ENCODE measurements at places on chromosomes 4 and X.

DNA sequence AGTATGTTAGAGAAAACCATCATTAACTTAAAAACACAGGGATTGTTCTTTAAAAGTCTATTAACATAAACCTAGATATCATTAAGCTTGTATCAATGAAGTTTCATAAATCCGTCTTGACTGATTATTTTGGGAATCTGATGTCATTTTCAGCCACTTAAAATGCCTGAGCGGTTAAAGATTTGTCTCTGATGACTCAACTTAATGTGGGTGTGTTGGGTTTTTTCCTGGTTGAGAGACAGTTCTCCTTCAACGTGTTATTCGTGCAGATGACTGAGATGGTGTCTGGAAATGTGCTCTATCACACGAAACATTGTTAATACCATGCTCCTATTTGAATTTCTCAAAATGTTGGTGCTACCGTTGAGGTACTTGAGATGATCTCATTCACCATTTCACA lies 227.3 kb upstream of the TENM3 start:
- no peak for DNase-seq

GRCh38 chrX:154401045-154401799 lies 3.0 kb downstream of the RPL10 start:
- DNase-seq: no peak

DNA sequence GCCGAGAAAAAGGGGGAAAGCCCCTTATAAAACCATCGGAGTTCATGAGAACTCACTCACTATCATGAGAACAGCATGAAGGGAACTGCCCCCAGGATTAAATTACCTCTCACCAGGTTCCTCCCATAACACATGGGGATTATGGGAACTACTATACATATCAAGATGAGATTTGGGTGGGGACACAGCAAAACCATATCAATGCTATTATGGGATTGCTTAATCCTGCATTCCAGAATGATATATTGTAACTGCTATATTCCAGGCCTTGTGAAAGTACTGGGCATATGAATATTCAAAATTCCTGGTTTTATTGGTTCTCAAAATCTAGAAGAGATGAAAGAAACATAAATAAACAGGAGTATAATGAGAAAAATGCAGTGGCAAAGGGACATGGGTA lies 29.3 kb downstream of the NPY1R start:
- DNase-seq: no peak

DNA sequence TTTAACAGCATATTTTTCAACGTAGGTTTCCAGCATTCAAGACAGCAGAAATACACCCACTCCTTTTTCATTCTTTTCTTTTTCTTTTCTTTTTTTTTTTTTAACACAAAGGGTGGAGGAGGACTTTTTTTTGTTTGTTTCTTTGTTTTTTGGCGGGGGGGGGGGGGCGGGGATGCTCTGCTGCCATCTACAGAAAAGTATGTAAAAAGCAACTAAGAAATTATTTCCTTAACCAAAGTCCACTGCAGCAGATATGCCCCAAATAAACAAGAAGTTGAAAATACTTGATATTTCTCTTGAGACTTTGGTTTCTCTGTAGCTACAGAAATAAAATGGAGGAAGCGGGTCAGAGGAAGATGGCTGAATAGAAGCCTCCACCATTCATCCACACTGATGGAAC lies 63.2 kb upstream of the PBDC1 start:
- DNase-seq: no peak

GRCh38 chrX:69093960-69094871 lies 71.0 kb downstream of the PJA1 start:
- DNase-seq: peak; percentile 41

DNA sequence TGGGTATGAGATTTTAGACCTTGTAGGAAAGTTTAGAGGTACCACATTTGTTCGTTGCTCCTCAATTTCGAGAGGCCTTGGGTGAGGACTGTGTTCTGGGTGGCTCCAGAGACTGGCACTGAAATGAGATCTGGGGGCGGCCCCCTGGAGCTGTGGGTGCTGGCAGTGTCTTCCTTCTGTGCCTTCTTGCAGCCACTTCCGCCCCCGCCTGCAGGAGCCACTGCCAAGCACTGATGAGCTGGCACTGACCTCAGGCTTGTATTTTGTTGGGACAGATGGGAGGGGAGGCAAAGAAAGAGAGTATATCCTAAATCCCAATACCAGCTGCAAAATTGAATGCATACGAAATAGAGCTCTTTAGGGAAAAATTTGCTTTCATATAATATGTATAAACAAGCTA lies 64.5 kb upstream of the CLDN34 start:
- no peak for DNase-seq

DNA sequence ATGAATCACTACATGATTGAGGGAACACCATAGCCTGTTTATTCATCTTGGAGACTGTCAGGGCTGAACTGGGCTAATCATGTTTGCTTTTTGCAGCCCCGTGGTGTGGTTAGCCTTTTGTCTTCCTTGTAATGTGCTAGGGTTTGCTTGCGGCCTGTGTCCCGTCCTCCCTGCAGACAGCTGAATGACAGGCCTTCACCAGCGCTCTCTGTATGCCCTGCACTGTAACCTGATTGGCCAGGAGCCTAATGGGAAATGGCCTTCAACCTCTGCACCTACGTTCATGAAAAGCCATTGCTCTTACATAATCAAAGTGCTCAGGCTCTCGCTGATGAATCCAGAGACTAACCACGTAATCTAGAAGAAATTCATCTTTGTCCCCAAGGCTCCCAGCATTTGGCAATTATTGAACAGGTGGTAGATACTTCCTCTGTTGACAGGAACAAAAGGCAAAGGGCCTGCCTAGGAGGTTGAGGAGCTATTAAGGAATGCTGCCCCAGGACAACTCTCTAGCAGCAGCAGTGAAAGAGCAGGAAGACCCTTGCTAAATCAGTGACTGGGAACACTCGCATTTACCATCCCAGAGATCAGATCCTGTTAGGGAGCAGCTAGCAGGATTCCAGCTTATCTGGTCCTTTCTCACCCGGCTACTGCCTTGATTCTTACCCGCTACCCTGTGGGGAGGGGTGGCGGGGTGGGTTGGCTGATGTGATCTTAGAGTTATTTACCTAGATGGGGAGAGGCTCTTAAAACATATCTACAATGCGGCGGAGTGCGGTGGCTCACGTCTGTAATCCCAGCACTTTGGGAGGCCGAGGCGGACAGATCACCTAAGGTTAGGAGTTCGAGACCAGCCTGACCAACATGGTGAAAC lies 42.3 kb upstream of the FAT1 start:
- DNase-seq: no peak

GRCh38 chr4:306551-306961 lies 1.3 kb upstream of the ZNF732 start:
- no peak for DNase-seq

DNA sequence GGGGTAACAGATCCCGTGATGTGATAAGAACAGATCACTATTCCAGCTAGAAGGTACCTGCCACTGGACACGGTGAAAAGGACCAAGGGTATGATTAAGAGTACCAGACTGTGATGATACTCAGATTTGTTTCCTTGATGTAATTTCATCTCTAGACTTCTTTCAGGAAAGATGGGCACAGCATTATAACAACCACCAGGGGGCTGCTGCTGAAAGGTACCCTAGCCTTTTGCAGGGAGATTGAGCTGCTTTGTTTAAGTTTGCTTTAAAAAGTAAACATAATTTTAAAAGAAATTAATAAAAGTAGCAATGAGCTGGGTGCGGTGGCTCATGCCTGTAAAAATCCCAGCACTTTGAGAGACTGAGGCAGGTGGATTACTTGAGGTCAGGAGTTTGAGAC lies 145.4 kb downstream of the EMCN start:
- DNase-seq: no peak

DNA sequence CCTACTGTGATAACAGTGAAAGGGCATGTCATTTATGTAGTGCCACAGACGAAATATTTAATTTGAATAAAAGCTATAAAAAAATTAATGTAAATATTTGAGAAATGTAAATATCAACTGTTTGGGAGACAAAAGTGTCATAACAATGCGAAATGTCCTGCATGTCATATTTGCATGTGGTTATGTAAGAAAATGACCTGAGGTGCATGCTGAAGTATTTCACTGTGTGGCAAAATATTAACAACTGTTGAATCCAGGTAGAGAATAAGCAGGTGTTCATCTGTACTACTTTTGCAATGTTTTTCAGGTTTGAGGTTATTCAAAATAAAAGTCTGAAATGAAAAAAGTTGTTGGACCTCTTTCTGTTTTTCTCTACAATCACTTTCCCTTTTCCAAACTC lies 30.9 kb downstream of the PROM1 start:
- no peak for DNase-seq

- DNase-seq: no peak
These were observed 99.5 kb downstream of the NLGN4X start for GRCh38 chrX:6129195-6129594.

- no peak for DNase-seq
These were observed 1226.6 kb upstream of the ADGRL3 start for GRCh38 chr4:59973492-59973891.

DNA sequence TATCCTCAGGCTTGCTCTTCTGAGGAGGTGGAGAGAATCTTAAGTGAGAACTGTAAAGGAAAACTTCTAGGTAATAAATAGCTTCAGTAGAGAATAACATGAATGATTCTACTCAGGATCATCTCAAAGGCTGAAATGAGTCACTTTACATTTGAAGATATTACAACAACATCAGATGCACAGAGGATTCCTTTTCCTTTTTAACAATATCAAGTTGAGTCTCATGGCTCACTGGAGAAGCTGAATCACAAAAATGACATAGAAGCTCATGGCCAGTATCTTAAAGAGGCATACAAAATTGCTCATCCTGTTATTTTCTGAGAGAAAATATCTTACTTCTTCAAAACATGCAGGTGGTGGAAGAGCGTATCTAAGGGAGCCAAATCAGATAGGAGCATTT lies 72.5 kb upstream of the EMCN start:
- no peak for DNase-seq

DNA sequence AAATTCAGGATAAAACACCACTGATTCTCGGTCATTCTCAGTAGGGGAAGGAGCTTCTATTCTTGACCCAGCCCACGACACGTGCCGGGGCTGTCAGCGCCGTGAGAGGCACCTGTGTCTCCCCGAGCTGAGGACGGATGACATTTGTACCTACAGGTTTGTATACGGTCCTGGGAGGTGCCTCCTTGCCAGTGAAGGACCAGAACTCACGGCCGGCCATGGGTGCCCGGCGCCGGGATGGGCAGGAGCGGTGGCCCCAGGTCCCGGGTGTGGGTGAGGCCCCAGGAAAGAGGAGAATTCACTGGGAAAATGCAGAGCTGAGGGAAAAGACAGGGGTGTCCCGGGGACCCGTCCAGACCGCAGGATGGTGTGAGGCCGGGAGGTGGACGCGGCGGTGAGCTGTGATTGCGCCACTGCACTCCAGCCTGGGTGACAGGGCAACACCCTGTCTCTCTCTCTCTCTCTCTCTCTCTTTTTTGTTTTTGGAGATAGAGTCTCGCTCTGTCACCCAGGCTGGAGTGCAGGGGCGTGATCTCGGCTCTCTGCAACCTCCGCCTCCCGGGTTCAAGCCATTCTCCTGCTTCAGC lies 48.9 kb upstream of the PPP2R3B start:
- DNase-seq: no peak

- DNase-seq: no peak
These were observed 51.8 kb upstream of the BCOR start for GRCh38 chrX:40149286-40150175.

DNA sequence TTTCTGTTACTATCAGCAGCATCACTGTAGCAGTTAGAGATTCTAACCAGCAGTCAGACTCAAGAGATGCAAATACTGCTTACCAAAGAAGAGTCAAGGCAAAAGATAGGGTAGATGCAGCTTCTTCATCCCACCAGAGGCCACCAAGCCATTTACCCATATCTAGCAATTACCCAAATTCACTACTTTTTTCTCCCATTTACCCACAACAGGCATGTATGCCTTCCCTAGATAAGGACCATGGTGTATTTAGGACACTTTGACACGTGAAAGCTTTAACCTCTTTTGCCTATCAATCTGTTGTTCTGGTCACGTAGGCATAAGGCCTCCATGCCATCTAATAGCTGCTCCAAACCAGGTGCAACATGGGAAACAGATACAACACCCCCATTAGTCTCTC lies 5.6 kb downstream of the LARP7 start:
- no peak for DNase-seq

GRCh38 chr4:19793831-19794230 lies 457.9 kb upstream of the SLIT2 start:
- DNase-seq: no peak

- DNase-seq: no peak
These were observed 208.1 kb downstream of the PDGFC start for GRCh38 chr4:156763511-156763910.

DNA sequence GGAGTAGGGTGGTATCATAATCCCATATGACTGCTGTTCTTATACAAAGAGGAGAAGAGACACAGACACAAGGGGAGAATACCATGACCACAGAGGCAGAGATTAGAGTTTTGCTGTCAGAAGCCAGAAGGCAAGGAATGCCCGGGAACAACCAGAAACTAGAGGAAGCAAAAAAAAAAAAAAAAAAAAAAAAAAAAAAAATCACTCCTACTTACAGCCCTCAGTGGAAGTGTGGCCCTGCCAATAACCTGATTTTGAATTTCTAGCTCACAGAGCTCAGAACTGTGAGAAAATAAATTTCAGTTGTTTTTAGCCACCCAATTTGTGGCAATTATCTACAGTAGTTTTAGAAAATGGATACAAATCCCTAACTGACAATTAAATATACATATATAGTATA lies 30.4 kb upstream of the UBE2NL start:
- DNase-seq: no peak

DNA sequence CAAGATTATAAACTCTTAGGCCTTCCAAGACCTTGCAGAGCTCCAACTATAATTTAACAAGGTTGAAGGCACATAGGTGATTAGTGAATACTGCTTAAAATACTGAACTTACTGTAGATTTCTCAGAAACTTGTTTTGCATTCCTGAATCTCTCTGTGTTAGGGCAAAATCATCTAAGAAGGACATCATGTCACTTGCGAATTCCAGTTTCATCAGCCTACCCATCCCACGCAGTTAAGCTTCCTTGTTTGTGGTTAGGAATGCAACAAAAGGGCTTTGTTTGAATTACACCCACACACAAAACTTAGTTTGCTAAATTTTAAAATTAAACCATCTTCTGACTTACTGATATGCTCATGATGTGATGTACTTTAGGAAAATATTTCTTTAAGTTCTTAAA lies 174.0 kb downstream of the SOWAHB start:
- DNase-seq: no peak

- DNase-seq: no peak
These were observed 567.2 kb upstream of the MAGEB2 start for GRCh38 chrX:29648161-29648560.

DNA sequence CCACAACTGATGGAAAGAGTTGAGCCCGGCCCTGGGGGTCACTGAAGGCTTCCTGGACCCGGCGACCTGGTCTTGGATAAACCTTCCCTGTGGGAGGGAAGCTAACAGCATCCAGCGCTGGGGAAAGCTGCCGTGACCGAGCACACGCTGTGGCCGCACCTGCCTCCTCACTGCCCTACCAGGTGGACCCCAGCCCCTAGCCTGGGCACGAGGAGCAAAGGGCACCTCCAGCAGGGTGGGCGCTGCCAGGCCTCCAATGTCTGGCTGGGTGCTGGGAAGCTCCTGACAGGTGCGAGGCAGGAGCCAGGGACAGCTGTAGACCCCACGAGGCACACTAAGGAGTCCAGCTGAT lies 7.9 kb downstream of the TADA2B start:
- DNase-seq: no peak

GRCh38 chrX:23742174-23742696 lies 841 bp downstream of the ACOT9 start:
- DNase-seq: no peak

Measured in GM12891 (cell line).